ENCODE measurements at places on chromosomes 3 and 15.

- DNase-seq = no peak
Observed at GRCh38 chr3:112004187-112004586, 5.5 kb downstream of the TAGLN3 start.

- no peak for DNase-seq
Observed at GRCh38 chr15:56963710-56964109, 45.3 kb downstream of the TCF12 start.

DNA sequence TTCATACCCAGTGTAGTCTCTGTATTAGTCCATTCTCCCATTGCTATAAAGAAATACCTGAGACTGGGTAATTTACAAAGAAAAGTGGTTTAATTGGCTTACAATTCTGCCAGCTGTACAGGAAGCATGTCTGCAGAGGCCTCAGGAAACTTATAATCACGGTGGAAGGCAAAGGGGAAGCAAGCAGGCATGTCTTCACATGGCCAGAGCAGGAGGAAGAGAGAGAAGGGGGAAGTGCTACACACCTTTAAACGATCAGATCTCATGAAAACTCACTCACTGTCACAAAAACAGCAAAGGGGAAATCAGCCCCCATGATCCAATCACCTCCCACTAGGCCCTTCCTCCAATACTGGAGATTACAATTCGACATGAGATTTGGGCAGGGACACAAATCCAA, 6.3 kb upstream of the PARP14 start:
- DNase-seq = no peak

DNA sequence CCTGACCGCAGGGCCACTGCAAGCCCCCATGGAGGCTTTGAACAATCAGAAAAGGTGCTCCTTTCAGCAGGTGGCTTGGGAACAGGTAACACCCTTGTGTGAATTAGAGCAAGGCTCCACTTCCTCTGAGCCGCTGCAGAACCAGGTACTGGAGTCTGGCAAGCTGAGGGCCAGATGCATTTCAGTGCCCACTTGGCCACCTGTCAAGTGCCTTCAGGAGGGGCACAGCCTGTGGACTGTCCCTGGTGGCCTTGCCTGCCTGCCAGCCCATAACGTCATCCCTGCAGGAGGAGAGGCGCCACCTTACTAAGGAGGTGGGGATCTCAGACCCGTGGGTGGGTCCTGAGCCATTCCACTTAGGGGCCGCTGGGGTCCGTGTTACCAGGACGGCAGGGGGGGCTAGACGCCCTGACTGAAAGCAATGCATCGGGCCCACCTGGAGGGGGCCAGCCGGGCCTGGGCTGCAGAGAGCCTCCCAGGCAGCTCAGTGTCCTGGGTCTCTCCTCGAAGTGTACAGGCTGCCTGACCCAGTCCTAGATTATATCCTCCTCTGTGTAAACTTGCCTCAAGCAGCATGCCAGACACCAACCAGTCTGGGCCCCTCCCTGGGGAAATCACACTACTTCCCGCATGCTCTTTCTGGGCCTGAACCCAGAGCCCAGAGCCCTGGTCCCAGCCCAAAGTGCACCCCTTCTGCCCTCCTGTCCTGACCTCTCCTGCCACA, 16.1 kb downstream of the SPTBN5 start:
- DNase-seq = no peak

GRCh38 chr15:60643555-60643954, 164.6 kb upstream of the ICE2 start:
- no peak for DNase-seq

- DNase-seq = no peak
Observed at GRCh38 chr3:5317557-5317956, 130.1 kb downstream of the EDEM1 start.
